ENCODE measurements at places on chromosomes 2 and 18.

GRCh38 chr2:200307724-200308545 lies 1.4 kb downstream of the SPATS2L start:
- DNase-seq, result peak; percentile 71

DNA sequence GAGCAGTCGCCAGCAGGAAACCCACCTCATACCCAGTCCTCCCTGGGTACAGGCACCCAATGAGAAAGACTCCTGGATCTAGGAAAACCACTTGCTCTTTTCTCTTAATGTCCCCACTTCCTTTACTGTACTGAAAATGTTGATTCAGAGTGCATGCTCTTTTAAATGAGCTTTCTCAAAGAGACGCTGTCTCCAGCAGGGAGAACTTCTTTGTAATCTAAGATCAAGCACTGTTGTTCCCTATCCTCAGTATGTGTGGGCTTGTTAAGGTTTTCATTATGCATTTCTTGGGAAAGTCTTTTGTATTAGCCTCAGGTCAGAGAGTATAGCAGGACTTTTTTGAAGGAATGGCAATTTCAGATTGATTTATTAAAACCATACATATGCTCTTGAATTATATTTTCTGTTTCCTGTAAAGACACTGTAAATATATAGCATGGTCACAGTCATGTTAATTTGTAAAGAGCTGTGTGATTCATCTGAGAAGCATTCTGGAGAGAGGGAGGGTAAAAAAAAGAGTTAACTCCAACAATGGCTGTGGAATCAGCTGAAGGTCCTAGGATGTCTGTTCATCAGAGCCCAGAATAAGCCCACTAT lies 178.1 kb downstream of the MGAT5 start:
- DNase-seq, result peak; percentile 55

DNA sequence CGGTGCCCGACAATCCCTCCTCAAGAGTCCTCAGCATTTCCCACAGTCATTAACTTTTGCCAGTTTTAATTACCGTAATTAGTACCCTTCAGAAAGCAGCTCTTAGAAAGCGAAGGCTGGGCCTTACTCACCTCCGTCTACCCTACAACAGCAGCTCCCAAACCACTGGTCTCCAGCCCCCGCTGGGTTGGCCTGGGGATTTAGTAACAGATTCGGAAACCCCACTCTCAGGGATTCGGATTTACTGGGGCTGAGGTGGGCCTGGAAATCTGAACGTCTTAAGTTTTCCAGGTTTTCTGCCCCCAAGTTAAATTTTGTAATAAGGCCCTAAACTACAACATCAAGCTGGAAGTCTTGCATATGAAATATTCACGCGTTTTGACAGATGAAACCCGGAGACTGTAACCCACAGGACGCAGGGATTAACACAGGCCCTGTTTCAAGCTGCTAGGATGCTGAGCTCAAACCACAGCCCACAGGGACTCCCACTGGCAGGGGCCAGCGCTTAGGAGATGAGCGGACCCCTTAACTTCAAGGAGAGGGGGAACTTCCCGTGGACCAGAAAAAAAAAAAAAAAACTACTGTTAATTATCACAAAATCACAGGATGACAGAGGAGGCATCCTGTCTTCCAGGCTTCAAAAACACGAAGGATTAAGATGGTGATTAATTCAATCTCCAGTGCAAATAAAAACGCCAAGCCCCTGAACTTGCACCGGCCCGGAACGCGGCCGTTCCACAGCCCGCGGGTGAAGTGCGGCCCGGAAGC lies 985 bp downstream of the ILKAP start:
- DNase-seq, result peak; percentile 38

GRCh38 chr2:72082021-72082601 lies 65.6 kb downstream of the CYP26B1 start:
- DNase-seq, result no peak

DNA sequence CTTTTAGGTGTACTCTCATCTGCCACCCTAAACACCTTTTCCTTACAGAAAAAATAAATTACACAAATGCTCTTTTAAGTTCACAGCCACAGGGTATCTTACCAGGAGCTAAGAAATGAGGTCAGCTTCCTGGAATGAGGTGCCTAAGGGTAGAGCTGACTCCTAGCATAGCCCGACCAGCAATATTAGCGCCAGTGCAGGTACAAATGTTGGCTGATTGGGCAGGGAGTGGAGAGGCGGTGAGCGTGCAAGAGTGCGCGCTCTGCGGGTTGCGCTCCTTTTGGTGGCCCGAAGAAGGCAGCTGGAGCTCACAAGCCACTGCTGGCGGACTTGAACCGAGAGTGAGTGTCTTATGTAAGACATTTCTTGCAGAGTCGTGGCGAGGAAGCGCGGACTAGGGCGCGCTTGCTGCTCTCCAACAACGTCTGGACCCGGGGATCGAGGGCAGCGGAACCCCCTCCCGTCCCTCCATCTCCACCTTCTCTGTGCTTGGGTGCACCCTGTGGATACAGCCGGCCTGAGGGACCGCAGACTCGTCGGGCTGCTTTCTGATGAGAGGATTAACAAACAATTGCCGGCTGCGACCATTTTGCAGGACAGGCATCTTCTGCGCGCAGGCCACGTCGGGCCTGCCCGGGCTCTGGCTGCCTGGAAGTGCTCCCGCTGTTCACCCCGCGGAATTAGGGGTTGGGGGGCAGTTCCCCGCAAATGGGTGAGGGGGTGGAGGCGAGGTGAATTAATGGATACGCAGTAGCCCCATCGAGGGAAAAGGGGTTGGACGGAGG lies 17.3 kb downstream of the BOLA3 start:
- no peak for DNase-seq

DNA sequence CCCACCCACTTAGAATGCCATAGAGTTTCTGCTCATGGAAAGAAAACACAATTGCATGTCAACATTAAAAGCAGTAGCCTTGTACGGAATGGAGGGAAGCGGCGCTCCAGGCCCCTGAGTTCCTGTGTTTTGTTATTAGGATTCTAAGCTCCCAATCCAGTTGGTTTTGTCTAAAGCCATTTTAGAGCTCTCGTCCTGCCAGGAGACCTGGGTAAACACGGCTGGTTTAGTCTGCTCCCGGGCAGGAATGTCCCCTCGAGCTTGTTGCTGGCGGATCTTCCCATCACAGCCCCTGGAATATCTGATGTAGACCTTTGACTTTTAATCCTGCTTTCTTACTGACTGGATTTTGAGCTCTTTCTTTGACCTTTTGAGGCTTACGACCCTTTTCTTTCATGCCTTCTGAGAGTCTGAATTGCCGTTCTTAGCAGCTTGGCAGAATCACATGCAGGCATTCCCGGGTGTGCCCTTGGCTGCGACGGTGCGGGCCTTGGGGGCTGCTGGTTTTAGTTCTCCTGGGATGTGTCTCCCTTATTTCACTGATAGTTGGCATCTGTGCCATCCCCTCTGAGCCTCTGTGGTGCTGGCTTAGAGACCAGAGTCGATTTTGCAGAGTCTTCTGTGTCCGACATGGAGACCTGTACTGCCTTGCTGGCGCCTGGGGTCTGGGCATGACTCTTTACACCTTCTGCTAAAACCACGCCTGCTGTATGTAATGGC lies 25.4 kb downstream of the GREB1 start:
- DNase-seq, result no peak

- no peak for DNase-seq
These were observed 18.2 kb downstream of the AFTPH start for GRCh38 chr2:64542071-64543007.

- no peak for DNase-seq
These were observed 76.7 kb upstream of the ZNF397 start for GRCh38 chr18:35164133-35164532.

DNA sequence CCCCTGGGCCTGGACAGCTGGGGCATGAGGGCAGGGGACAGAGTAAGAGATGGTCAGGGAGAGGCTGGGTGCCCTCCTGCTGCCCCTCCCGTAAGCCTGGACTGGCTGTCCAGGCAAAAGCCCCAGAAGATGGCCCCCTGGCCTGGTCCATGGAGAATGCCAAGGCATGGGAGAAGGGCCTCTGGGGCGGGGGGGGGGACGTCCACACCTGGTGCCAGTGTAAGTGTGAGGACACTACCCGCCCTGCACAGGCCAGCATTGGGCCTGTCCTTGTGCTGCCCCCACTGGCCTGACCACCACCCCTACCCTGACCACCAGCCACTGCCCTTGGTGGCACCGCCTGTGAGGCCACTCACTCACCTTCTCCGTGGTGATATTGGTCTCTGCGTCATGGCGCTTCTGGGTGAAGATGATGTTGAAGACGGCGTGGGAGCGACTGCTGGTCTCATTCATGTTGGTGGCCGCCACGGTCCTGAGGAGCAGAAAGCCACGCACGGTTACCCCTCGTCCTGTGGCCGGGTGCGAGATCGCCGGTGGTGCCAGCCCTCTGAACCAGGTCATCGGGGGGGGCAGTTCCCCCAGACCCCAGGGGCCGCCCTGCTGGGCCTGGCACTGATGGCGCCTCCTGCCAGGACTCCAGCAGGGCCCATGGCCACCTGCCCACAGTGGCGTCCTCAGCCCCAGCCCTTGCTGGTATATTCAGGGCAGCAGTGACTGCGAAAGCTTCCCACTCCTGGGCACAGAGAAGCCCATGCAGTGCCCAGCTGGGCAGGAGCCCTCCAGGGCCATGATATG lies 35.2 kb downstream of the KIF1A start:
- DNase-seq, result no peak

DNA sequence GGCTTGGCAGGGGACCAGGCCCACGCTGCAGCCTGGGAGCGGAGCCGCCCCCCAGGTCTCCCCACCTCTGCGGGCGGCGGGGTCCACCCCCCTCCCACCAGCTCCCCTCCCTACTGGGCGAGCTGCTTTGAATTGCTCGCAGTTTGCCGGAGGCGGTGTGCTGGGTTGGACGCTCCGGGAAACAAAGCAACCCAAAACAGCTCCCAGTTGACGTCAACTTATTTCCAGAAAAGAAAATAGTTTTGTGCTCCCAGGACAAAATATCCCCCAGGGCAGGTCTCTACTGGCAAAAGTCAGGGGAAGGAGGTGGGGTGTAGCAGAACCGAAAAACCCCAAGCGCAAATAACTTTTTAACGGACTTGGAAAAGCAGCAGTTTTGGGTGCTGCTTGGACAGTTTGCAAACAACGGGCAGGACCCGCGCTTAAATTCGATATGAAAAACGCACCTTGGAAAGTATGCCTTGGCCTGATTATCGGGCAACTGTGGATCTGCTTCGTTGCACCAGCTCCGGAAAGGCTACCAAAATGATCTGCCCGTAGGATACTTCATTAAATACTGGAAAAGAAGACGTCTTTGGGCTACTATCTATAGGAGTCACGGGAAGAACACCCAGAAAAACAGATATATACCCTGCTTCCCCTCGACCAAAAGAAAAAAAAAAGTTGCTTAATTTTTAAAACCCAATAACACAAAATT lies 2.8 kb upstream of the KCTD1 start:
- no peak for DNase-seq

DNA sequence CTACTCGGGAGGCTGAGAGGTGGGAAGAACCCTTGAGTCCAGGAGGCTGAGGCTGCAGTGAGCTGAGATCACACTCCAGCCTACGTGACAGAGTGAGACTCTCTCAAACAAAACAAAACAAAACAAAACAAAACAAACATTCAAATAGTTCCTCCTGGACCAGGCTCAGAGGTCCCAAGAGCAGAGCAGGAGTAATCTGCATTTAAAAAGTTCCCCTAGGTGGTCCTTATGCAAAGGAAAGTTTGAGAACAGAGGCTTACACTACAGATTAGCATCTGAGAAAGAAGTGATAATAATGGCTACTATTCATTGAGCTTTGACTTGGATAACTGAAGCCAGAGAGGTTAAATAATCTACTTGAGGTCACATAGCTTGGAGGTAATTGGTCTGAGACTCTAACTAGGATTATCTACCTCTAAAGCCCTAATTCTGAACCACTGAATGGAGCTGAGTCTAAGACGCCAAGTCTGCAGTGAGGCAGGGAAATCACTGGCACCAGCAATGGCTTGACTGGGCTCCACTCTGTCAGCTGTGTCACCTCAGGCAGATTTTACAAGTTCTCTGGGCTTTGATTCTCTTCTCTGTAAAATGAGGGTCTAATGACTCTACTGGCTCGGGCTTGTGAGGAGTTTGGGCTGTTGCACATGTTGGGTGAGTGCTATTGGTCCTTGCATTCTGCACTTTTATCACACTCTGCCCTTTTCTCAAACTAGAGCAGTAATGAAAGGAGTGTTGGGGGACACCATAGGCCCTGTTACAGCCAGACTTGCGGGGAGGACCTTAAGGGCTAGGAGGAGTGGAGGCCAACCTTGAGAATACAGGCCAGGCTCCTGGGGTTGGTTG lies 29.2 kb upstream of the DLX2 start:
- no peak for DNase-seq

GRCh38 chr2:172249986-172250385 lies 147.3 kb upstream of the DLX2 start:
- peak; percentile 81 for DNase-seq

DNA sequence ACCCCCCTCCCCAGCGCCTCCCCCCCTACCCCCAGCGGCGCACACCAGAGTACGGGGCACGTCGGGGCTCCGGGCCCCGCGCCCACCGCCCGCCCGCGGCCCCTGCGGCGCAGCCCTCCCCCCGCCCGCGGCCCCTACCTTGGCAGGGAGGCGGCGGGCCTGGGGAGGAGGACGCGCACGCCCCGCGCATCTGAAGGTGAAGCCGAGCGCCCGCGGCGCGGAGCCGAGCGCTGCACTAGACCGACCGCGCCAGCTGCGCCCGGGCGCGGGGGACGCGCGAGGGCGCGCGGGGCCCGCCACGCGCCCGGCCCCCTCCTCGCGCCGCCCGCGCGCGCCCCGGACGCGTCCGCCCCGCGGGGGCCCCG lies at the start of gene ZNF516:
Gene ZNF516, minus strand, starts transcription at position 237 of the 365 bp plus-strand sequence. CDS start 52,188 bp downstream, outside the sequence.
- peak; percentile 50 for DNase-seq

DNA sequence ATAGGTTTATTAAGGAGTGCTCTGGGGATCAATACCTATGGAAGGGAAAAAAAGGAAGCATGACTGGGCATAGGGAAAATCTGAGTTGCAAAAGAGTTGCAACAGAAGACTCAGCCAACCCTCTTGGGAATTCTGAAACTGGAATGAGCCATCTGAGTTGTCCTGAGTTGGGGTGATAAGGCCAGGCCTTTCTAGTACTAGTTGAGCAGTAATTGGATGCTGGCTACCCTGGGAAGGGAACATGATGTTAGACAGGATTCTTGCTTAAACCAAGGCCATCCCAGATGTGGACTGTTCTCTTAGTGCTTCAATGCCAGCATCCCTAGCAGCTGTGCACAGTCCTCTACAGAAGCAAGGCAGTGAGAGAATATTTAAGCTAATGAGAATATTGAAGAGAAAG lies 348.8 kb upstream of the GULP1 start:
- no peak for DNase-seq

GRCh38 chr2:83055376-83056010 lies 1403.6 kb downstream of the SUCLG1 start:
- peak; percentile 93 for DNase-seq

GRCh38 chr18:75977081-75977480 lies 518.0 kb downstream of the ZNF516 start:
- no peak for DNase-seq

Measured in iris pigment epithelial cell (primary cell).